Glutamatergic neuron (in vitro differentiated cells): ENCODE measurements at places on chromosomes 7 and 10.

GRCh38 chr10:45053569-45054100 lies 52.9 kb downstream of the ZNF22 start:
- no peak for DNase-seq

GRCh38 chr7:134318443-134318842 lies 1.7 kb upstream of the SLC35B4 start:
- no peak for DNase-seq

- no peak for DNase-seq
Measured at GRCh38 chr10:21141946-21142492, 244.9 kb upstream of the NEBL start.

DNA sequence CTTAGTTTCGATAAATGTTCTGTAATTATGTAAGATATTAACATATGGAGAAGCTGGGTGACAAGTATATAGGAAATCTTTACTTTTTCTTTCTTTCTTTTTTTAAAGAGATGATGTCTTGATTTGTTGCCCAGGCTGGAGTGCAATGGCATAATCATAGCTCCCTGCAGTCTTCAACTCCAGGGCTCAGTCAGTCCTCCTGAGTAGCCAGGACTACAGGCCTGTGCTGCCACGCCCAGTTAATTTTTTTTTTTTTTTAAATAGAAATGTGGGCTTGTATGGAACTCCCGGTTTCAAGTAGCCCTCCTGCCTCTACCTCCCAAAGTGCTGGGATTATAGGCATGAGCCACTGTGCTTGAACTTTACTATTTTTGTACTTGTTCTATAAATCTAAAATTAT lies 111.7 kb downstream of the POLL start:
- no peak for DNase-seq

DNA sequence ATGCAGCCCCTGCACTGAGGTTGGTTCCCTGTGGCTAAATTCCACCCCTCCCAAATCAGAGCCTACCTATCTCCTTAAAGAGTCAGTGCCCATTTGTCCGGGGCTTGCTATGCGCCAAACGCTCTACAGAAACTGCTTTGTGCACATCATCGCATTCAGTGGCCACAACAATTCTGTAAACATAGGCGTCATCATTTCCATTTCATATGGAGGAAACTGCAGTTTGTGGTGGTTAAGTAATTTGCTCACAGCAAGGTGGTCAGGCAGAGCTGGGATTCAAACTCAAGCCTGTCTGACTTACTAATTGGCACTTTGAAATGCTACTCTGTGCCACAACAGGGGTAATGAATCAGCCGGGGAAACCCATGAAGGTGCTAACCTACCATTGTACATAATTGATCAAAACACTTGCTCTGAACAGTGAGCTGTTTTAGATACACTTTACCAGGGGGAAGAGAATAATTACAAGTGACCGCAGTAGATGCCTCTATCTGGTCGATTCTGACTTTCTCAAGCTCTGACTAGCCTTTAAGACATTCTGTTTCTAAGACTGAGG lies 775.5 kb downstream of the LRMDA start:
- DNase-seq, result no peak
